ENCODE measurements at places on chromosomes 3 and 15.

DNA sequence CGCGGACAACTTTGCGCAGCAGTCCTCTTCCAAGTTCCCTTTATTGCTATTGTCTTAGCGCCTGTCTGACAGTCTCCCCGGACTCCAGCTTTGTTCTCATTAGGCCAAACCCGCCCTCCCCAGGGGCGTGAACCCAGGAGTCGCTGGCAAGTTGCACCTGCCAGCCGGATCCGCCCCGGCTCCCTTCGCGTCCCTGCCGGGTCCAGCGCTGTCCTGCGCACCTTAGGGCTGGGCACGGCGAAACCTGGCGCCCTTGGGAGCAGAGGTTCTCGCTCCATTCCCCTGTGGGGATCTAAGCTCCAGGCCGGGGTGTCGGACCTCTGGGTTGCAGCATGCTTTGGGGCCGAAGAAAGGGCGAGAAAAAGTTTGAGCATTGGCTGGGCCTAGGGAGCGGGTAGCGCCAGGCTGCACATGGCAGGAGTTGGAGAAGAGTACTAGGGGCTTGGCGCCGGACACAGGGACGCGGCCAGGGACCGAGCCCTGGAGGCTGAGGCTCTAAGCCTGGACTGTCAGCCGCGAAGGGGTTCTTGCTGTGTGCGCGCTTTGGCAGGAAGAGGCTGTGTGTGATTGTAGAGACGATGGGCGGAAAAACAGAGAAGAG lies 335.1 kb upstream of the THRB start:
- DNase-seq = no peak

GRCh38 chr15:52349052-52349700 lies 53.6 kb upstream of the MYO5C start:
- DNase-seq = no peak

- DNase-seq = no peak
Measured at GRCh38 chr15:72065801-72066200, 52.1 kb downstream of the MYO9A start.

GRCh38 chr3:13595485-13595884 lies 46.6 kb downstream of the FBLN2 start:
- no peak for DNase-seq

DNA sequence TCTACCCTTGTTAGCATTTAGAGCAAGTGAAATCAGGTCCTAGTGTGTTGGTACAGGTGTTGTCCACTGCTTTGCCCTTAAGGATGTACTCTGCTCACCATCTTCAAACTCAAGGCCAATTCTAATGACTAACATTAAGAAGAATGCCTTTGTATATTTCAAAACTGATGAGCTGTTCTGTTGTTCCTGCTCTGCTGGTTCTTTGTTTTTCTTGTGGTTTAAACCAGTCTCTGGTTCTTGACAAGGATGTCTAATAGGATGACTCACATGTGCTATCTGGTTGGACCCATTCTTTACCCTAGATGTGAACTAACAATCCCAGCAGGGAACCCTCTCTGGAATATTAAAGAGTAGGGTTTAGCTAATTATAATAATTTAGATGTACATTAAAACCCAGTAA lies 17.3 kb downstream of the ABHD5 start:
- DNase-seq = no peak

DNA sequence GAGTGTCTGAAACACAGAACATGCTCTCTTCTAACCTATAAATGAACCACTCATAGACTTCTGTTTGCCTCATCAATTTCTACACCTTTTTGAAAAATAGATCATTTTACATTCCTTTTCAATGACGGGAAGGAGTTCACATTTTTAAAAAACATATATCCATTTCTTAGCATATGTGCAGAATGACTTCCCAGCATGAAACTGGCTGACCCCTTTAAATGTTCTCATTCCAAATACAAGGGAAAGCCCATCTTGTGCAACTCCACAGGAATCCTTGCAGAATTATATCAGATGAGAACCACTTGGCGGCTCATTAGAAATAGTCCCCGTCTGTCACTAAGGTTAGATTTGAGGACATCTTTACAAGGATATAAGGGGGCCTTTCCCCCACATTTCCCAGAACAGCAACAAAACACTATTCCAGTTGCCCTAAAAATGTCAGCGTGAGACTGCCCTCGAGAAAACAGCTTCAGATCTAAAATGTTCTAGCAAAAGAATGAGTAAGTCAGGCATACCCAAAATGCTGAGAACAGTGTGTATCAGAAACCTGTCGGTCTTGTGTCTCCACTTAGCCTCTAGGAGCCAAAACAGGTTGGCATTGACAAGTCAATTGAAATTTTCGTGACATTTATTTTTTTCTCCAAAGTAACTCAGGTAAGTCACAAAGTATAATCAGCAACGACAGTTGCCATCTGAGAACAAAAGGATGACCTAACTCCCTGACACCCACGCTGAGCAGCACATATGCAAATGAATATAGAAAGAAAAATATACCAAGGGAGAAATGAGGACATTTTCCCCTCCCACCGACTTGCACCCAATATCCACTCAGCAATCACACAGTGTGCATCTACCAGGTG lies 63.1 kb downstream of the FOXP1 start:
- peak; percentile 21 for DNase-seq

DNA sequence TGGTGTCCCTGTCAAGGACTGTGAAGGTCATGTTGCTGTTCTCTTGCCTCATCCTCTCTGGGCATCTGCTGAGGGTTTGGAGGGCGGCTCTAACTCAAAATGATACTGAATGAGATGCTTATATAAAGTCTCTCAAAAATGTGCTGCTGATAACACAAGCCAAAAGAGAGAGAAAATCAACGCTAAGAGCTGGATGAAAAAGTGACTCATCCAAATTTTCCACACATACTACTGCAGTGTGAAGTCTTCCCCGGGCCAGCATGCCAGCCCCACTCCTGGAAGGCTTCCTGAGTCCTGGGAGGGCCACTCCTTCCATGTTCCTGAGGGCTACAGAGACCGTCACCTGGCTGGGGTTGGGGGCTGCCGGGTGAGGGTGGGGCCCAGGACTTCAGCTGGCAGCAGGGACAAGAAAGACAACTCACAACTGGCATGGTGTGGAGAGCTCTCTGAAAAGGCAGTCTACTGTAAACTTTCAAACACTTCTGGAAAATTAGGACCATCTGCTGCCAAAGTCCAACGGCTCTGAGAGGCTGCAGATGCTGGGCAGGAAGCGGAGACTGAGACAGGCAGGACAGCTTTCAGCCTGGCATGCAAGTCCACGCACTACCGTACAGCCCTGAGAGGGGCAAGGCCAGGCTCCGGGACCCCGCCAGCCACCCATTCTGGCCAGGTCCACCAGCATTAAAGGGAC lies 200.3 kb downstream of the ADAMTS17 start:
- DNase-seq = no peak

DNA sequence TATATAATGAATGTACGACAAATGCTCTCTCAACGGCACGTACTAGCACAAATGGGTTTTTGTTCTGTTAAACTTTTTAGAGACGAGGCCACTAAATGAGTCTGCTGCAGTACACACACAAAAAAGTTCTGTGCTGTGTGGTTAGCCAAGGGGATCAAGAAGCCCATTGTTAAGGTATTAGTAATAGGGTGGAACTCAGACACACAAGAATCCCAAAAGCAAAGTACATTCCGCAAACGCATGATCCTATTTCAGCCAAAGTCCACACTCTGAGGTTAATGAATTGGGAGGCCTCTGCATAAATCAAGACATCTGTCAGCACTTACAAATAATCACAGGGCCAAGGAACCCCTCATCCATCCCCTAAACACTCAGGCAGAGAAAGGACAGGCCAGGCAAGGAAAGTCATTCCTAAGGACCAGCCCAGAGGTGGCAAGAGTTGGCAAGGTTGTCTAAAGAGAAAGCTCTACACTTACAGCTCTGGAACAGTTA lies 12.1 kb downstream of the OSBPL10 start:
- no peak for DNase-seq

DNA sequence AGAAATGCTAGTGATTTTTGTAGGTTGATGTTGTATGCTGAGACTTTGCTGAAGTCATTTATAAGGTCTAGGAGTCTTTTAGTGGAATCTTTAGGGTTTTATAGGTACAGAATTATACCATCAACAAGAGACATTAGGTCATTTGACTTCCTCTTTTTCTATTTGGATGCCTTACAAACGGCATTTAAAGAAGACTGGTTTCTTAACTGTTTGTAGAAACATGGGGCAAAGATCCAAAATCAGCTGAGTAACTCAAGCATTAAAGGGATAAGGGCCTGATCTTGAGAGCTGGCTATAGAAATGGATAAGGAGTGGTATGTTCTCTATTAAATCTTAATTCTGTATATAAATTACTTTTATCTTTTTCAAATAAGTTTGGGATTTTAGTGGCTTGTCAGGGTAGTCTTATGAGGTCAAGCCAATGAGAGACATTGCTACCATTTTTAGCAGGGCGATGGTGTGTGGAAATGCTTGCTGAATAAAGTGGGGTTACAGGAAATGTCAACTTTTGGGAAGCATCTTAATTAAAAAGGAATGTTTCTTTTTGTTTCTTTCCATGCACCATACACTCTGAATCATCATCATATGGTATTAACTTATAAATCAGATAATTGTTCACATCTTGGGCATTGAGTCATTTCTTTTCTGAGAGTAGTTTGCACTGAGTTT lies 197.7 kb upstream of the GBE1 start:
- no peak for DNase-seq

DNA sequence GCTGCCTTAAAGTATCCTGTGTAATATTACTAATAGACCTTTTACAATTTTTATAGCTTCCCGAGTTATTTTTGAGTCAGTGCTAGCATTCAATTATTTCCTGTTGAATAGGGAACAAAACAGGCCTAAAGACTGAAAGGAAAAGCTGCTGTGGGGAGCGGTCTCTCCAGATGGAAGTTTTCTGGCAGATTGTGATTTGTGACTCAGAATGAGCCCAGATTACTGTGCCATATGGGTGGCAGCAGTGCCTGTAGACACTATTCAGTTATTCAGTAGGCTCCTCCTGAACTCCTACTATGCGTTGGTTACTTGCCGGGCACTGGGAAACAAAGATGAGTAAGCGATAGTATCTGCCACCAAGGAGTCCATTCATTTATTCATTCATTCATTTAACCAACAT lies 211.8 kb downstream of the CHST2 start:
- DNase-seq = no peak

GRCh38 chr3:88618021-88618645 lies 468.4 kb downstream of the C3orf38 start:
- no peak for DNase-seq

DNA sequence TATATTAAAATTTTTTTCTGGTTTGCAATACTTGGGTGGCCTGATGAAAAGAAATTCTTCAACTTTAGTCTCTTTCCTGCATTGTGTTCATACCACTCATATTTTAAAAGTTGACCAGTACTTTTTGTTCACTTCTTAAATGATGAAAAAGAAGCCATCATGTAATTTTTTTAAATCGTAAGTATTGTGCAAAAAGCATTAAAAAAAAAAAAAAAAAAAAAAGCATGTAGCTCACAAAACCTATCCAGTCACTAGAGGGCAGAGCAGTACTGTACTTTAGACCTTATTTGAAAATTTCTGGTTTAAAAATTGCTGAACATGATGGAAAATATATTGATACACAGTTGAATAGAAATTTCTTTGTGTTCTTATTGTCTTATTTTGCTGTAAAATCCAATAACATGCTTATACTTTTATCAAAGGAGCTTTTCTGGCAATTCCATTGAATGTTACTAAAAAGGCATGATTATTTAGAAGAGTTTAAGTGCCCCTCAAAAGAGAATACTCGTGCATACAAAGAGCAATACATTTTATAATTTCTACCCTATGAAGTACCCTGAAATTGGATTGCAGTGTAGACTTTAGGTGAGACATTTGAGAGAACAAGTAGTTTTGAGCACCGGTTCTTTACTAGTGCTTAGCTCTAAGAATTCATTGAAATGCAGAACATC lies 137.7 kb downstream of the BBX start:
- DNase-seq = no peak

DNA sequence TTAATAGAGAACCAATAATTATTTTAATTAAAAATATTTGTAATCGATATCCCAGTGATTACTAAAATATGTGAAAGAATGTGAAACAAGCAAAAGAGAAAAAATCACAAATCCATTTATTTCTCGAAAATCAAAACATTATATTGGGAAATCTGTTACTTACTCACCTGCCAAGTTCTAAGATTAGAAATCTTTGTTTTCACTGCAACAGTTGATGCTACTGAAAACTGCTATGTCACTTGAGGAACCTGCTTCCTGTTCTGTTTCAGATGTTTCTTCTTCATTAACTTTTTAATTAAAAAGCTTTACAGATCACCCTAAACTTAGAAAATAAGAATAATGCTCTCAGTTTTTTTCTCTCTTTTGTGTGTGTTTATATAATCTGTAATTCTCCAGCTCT lies 13.7 kb upstream of the DPH6 start:
- no peak for DNase-seq

- DNase-seq = no peak
Measured at GRCh38 chr3:67335813-67336212, 318.6 kb downstream of the SUCLG2 start.

GRCh38 chr3:139894643-139894989 lies 40.4 kb upstream of the CLSTN2 start:
- DNase-seq = no peak

DNA sequence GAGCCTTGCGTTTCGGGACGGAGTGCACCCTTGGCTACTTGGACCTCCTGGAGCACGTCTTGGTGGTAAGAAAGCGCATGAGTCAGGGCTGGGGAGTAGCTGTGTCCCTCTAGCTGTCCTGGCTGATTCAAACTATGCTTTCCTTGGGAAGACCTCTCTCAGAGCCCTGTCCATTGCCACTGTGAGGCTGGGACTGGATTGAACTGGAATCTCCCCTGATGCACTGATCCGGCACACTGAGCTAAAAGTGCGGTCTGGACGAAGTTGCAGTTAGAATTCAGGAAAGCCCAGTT lies 232.6 kb upstream of the TPM1 start:
- DNase-seq = no peak

GRCh38 chr3:177816667-177817208 lies 619.5 kb upstream of the TBL1XR1 start:
- no peak for DNase-seq
